ENCODE measurements at places on chromosomes 4 and X.

- no peak for DNase-seq
Observed at GRCh38 chrX:103688946-103689345, 2.4 kb upstream of the MORF4L2 start.

GRCh38 chr4:83113429-83113786 is 1.1 kb downstream of the PLAC8 start:
- no peak for DNase-seq

DNA sequence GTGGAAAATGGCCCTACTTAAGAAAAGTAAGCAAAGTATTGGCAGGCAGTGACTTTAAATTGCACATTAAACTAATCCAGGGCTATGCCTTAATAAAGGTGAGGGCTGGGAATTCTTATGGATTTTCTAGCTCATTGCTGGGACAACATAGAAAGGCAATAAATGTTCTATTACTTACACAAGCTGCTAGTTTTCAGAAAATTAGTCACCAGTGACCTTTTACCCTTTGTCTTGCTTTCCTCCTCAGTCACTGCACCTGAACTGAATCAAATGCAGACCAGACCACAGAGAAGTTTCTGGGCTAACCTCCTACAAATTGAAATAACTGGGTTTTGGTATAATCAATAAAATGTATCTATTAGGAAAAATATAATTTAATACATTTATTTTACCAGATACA is 694.4 kb upstream of the FAM241A start:
- DNase-seq = no peak

DNA sequence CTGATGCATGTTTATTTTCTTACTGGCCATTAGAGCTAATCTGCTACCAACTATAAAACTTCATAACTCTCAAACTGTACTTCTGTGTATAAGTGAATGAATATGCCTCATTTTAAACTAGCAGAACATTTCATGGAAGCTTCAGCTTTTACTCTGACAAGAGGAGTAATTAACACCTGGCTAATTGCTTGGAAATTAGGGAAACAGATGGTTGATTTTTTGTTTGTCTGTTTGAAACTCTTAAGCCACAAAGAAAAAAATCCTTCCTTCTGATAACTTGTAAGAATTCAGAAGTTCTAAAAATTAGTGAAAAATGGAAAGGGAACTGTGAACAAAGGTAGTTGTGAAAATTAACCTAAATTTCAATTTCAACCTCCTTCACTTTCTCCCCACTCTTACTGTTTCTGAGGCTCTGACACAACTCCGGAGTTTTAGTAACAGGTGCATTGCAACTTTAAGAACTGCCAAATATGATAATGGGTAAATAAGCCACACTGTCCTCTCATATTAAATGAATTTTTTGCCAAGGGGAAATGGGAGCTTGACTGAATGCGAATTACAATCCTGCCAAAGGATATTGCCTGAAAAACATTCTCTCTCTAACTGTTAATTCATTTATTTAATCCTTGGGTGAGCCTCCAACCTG is 1.0 kb downstream of the EGF start:
- no peak for DNase-seq

DNA sequence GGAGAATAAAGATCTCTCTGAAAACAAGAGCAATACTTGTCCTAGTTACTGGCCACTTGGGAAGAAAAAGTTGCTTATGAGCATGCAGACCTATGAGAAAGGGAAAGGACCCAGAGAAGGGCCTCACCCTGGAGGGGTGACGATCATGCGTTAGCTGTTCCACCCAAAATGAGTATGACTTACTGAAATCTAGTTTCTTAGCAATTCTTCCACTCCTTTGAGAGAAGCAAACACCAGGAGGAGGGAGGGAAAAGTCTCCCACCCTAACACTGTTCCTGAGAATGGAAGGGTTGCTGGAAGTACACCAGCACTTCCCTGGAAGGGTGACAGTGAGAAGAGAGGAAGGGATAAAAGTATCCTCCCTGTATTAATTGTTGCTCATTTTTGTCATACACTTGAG is 107.9 kb downstream of the ADGRL3 start:
- DNase-seq = no peak

DNA sequence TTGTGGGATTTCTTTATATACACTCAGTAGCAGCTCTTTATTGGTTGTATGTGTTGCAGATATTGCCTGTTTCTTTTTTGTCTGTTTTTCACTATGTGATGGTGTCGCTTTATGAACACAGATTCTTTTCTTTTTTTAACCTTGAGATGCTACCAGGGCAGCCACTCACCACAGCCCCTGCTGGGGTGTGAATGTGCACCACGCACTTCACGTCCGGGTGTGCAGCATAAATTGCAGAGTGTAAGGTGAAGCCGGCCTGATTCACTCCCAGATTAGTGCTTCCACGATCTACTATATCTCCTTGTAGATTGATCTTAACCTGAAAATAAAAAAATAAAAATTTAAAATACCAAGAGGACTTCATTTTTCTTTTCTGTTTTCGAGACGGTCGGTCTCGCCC is 71.4 kb downstream of the FAM193A start:
- no peak for DNase-seq

GRCh38 chr4:2352729-2353221 is 65.7 kb downstream of the ZFYVE28 start:
- no peak for DNase-seq

DNA sequence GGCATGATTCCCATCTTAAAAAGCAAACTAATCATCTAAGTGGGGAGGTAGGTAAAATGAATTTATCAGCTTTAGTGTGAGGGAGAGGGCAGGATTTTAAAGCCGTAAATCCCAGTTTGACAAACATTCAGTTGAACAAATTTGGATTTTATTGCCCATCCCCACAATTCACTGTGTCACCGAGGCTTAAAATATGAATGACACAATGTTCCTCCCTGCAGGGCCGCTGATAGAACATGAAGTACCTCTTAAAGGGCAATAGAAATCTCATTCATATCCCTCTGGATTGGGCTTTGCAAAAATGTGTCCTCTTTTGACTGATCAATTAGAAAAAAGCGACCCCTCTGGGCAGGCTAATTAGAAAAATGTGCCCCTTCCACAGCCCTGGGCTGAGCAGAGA is 45.5 kb upstream of the SMAD1 start:
- no peak for DNase-seq

- DNase-seq = no peak
Observed at GRCh38 chr4:153383131-153383530, 38.6 kb downstream of the MND1 start.

DNA sequence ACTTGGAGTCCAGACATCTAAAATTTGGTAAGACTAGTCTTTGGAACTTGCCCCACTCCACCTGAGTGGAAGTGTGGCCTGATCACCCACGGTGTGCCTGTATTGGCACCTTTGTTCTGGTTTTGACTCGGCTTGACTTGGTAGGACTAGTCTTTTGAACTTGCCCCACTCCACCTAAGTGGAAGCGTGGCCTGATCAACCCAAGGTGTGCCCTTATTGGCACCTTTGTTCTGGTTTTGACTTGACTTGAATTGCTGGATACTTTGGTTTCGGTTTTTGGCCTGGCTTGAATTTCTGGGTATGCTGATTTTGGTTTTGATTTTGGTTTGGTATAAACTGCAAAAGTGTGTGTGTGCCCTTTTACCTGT is 44.7 kb upstream of the UGT2B7 start:
- DNase-seq = no peak

DNA sequence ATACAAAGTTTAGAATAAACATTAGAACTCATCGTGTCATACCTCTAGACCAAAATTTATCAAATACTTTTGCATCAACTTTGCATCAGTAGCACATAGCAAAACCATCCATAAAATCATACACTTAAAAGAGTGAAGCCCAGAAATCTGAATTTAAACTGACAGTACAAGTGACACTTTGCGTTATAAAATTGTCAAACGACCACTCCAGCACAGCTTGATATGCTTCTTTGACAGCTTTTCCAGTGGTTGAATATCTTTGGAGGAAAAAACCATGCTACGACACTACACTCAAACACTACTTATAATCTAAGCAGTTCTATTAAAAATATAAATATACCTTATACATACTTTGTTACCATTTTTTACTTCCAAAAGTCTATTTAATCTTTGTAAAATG is 1644.4 kb downstream of the STIM2 start:
- no peak for DNase-seq

DNA sequence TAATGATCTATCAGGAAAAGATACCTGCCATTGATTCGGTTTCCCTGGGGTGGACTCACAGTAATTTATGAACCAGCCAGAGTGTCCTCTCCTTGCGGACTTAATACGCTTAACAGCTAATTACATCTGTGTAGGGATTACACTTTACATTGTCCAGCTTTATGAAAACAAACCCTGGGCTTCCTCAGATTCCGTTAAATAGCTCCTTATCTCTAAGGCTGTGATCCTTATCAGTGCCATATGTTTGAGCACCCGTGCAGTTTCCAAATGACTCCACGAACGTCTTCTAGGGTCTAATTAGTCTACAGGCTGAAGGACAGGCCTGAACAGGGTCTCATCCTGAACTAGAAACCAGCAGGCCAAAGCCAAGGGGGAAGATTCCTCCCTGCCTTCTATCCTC is 56.9 kb downstream of the KDR start:
- no peak for DNase-seq

DNA sequence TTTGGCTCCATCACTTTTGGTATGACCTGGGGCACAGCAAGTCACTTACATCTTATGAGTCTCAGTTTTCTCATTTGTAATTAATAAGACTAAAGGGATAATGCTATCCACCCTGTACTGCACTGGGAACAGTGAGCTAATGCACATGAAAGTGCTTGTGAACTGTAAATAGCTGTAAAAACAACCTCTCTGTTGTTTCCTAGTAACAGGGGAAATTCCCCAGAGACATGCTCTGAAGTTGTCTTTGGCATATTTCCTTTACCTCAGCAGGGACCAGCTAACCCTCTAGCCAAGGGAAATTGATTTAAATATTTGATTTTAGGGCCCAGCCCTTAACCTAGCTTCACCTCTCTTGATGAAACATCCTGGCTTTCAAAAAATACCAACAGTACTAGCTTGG is 6.1 kb upstream of the CYSLTR1 start:
- DNase-seq = no peak

GRCh38 chrX:108020631-108021030 is 24.2 kb upstream of the VSIG1 start:
- DNase-seq = no peak

DNA sequence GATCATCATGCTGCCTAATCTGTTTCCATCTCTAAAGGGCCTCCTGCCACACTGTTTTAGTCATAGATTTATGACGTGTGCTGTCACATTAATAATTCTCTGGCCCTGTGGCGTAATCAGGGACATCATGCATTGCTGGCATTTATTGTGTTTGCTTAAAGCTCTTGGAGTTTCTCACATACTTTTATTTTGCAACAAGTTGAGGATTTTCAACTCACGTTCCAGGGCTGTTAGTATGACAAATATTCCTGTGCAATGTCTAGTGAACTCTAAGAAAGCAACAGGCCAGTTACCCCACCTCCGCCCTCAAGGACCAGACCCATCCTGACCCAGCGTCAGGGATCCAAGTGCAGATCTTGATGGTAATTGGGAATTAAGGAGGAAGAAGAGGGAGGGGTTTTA is 7.8 kb upstream of the PIGA start:
- no peak for DNase-seq

- DNase-seq = no peak
Observed at GRCh38 chr4:105453550-105454205, 20.2 kb downstream of the PPA2 start.

- DNase-seq = no peak
Observed at GRCh38 chrX:24243692-24244091, 70.2 kb downstream of the SUPT20HL2 start.

DNA sequence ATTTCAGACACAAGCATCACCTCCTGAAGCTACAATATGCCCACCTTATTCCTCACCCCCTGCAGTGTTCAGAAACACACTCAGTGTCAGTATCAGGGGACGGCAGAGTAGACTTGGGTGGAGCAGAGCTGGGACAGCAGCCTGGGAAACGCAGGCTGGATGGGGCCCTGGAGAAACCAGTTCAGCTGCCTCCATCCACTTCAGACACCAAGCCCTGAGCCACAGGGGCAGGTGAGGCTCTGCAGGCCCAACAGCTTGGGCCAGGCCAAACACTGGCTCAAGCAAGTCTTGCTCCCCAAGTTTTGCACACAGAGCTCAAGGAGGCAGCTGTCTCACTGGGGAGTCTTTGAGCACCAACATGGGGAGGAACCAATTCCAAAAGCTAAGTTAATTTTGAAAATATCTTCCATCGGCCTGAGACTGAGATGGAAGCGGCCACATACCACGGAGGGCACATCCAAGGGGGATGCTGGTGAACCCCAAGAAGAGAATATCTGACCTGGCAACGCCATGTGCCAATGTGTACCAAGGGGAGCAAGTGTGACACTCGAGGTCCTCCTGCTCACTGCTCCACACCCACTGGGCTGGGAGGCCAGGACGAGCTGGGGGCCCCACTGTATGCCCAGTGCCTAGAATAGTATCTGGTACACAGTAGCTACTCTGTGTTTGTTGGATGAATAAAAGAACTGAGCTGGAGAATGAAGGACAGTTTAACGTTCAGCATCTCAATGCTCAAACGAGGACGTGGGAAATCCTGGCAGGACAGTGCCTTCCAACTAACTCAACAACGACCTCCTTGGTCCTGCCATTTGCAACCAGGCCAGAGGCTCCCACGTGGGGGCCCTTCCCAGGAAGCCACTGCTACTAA is 45.6 kb downstream of the PPP2R2C start:
- DNase-seq = no peak

DNA sequence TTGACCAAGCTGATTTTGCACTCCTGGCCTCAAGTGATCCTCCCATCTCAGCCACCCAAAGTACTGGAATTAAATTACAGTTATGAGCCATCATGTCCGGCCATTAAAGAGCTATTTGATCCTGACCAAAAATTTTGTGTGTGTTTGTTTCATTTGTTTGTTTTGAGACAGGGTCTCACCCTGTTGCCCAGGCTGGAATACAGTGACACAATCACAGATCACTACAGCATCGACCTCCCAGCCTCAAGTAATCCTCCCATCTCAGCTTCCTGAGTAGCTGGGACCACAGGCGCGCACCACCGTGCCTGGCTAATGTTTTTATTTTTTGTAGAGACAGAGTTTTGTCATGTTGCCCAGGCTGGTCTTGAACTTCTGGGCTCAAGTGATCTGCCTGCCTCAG is 82.9 kb upstream of the RBPJ start:
- DNase-seq = no peak

DNA sequence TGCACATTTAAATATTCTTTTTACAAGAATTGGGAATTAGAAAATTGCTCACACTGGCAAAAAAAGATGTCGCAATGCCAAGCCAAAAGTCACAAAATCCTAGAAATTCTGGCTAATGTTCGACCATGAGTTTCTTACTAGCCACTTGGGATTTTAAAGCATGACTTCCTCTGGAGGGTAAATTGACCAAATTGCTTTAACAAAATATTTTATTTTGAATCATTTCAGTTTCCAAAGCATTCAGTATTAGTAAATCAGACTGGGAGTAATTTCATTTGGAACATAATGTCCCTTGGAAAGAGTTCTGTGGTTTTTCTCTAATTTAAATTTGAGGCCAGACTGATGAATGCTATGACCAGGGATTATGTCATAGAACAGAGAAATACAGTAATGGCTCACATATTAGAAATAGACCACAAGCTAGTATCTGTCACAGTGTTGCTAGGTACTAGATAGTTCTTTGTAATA is 7.6 kb upstream of the CXCL5 start:
- DNase-seq = no peak
